ENCODE measurements at places on chromosomes 5 and 9.

- DNase-seq = peak; percentile 16
Observed at GRCh38 chr5:77015938-77016569, 14.2 kb upstream of the AGGF1 start.

GRCh38 chr5:178423901-178424809 lies 166.0 kb downstream of the COL23A1 start:
- DNase-seq = no peak

- no peak for DNase-seq
Observed at GRCh38 chr9:93664549-93665120, 88.3 kb downstream of the PHF2 start.

DNA sequence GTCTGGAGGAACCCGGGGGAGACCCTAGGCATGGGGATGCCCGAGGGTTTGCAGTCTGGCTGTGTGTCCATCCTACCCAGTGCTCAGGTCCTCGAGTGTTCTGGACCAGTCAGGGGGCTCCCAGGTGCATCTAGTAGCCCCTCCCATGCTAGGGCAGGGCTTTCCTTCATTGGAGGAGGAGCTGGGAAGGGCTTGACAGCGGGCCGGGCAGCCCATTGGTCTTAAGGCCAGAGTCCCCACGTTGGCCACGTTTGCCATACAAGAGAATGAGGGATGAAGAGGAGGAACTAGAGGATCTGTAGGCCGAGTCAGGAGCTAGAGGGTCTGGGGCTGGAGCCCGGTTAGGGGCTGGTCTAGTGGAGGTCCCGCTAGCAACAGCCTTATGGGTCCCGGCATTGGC lies 37.3 kb upstream of the CTSV start:
- no peak for DNase-seq

GRCh38 chr5:128736553-128736952 lies 198.5 kb upstream of the FBN2 start:
- no peak for DNase-seq

GRCh38 chr5:133825631-133826289 lies 142.7 kb downstream of the C5orf15 start:
- peak; percentile 37 for DNase-seq

GRCh38 chr5:159861086-159861485 lies 55.2 kb upstream of the ADRA1B start:
- DNase-seq = no peak
